ENCODE measurements at places on chromosomes 3 and 15.

DNA sequence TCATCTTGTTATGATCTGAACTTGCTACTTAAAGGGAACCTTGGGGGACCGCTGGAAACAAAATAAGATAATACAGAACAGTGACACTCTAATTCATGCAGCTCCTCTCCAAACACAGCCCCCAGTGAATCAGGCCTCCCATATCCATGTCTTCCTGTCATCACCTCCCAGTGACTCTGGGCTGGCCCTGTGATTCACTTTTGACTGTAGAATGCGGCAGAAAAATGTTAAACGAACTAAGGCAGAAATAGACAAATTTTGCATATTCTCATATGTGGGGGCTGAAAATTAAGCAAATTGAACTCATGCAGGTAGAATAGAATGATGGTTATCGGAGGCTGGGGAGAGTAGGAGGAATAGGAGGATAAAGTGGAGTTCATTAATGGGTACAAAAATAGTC lies 20.2 kb upstream of the GADL1 start:
- DNase-seq: no peak

DNA sequence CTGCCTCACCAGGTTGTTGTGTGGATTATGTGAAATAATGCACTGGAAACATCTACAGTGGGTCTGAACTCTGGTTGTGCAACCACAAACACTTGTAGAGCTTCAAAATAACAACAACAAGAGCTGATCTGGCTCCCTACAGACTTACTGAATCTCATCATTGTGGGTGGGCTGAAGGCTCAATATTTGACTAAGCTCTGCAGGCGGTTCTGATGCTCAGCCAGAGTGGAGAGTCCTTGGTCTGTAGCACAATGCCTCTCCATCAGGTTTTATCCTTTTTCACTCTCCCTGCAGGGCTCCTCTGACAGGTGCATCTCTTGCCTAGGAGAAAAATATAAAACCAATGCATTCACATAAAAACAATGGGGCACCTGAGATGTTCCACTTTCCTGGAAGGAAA lies 456.3 kb upstream of the ONECUT1 start:
- DNase-seq: no peak

- DNase-seq: peak; percentile 76
Measured at GRCh38 chr3:43641306-43642114, 19.7 kb upstream of the ANO10 start.

DNA sequence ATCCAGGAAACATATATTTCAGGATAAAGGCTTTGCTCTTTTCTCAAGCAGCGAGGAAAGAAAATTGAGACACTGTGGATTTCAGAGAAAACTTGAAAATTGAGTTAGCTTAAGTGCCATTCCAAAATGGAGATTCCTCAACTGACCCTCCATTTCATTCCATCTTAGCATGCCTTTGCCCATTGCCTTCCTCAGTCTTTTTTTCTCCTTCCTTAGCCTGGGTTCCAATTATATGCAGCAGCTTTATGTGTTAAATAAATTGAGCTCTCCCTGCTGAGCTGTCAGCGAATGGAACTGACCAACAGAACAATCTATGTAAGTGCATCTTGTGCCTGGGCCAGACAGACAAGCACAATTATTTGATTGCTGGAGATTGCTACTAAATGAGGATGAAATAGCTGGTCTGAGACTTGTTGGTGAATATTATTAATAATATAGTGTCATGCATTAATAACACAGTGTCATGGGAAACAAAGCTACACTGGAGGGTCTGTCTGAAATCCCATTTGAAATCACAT lies 6.9 kb upstream of the DNAJC19 start:
- no peak for DNase-seq

GRCh38 chr3:6526321-6526720 lies 334.6 kb upstream of the GRM7 start:
- no peak for DNase-seq

GRCh38 chr15:59292442-59293151 lies 80.1 kb downstream of the MYO1E start:
- no peak for DNase-seq

- no peak for DNase-seq
Measured at GRCh38 chr15:37425541-37425940, 325.2 kb upstream of the MEIS2 start.

- no peak for DNase-seq
Measured at GRCh38 chr15:91688811-91689210, 164.7 kb upstream of the SLCO3A1 start.

DNA sequence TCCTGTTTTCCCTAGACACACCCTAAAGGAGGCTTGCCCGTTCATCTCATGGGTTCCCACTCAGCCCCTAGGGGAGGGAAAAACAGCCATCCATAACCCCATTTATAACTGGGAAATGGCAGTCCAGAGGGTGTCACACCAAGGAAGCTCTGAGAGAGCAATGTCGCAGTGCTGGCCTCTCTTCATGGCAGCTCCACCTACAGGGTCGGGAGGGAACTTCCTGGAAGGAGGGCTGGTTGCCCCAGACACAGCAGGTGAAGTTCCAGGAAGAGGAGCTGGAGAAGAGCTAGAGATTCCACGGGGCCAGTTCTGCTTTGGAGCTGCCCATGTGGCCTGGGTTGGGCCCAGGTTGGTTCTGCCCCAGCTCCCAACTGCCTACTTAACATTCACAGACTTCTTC lies 22.3 kb upstream of the LINGO1 start:
- DNase-seq: peak; percentile 1

- DNase-seq: no peak
Measured at GRCh38 chr3:141307351-141308059, 60.8 kb upstream of the ZBTB38 start.

DNA sequence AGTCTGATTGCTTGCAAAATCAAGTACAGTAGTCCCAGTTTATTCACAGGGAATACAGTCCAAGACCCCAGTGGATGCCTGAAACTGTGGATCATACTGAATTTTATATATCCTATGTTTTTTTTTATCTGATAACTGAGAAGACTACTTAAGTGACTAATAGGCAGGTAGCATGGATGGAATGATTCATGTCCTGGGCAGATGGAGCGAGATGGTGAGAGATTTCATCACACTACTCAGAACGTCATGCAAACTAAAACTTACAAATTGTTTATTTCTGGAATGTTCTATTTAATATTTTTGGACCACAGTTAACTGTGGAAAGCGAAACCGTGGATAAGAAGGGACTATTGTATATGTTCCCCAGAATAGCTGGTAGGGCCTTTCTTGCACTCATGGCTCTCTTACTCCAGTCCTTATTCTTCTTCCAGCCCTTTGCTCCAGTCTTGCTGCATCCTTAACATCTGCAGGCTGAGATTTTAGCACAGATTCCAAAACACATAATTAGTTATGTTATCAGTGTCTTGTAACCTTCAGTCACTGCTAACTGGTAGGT lies 290.0 kb downstream of the ADAMTSL3 start:
- DNase-seq: no peak

GRCh38 chr3:29033511-29033910 lies 247.4 kb upstream of the RBMS3 start:
- DNase-seq: no peak

DNA sequence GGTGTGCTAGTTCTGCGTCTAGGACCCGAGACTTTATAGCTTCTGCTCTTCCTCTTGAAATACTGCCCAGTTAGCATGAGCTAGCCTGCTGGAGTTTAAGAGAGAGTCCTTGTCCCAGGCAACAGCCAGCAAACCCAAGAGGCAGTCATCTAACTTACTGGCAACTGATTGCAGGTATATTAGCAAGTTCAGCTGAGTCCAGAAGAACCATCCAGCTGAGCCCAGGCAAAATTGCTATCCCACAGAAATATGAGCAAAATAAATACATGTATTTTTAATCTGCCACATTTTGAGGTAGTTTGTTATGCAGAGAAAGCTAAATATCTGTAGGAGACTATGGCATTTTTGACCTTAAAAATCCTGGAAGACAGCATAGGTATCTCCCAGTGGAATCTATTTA lies 174.4 kb upstream of the CMC1 start:
- DNase-seq: no peak

GRCh38 chr3:34305266-34305665 lies 506.8 kb downstream of the PDCD6IP start:
- DNase-seq: no peak

DNA sequence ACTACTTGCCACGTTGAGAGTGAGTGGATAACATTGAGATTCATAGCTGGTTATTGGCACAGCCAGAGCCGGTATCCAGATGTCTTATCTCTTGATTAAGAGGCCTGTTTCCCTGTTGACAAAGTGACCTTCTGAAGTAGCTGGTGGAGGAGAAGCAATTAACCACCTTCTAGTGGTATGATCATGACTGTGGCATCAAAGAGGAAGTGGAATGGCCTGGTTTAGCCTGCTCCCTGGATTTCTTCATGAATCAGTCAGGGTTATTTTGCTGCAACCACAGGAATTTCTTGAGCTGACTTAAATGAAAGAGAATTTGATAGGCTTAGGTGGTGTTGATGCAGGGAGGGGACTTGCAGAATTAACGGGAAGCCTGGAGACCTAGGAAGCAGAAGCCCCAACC lies 398.3 kb downstream of the MFSD1 start:
- DNase-seq: no peak

GRCh38 chr3:157700405-157700804 lies 197.2 kb upstream of the VEPH1 start:
- no peak for DNase-seq

DNA sequence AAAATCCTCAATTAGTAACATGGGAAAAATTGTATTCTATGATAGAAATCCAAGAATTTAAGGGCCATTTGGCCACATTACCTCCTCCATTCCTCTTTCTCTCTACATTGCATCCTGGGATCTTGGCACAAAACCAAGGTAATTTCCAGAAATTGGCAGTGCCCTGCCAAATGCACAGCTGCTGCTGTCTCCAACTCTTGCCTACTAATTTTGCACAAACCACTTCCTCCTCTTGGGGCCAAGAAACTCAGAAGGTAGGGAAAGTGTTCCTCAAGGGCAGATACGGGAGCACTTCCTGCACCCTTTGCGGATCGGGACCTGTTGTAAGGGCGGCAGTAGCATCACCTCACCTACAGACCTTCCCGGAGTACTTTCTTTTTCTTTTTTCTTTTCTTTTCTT lies 57.8 kb downstream of the MAP3K13 start:
- peak; percentile 5 for DNase-seq
